ENCODE measurements at places on chromosomes 3 and 15.

DNA sequence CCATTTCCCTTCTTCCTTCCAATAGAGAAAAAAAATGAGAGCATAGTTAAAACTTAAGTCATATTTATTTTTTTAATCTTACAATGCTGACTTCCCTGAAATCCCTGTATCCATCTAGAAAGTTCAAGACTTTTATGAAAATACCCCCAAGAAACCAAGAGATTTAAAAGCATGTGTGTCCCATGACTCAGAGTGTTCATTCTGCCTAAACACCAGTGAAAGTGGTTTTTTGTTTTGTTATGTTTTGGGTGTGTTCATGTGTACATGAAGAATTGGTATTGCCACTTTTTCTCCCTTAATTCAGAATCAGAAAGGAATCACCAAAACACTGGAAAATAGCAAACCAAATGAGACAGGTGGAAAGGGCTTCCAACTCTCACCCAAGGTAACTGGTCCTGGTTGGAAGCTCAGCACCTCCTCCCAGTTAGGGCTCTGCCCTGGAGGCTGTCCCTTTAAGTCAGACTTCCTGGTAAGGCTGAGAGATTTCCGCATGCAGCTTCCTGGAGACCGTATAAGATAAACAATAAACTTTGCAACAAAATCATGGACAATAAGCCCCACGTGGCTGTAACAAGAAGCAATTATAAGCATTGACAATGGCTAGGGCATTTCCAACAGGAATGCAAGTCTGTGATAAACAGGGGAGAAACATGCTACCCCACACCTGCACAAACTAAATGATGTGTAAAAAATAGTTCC lies 121.9 kb upstream of the ARHGEF3 start:
- peak; percentile 97 for DNase-seq

DNA sequence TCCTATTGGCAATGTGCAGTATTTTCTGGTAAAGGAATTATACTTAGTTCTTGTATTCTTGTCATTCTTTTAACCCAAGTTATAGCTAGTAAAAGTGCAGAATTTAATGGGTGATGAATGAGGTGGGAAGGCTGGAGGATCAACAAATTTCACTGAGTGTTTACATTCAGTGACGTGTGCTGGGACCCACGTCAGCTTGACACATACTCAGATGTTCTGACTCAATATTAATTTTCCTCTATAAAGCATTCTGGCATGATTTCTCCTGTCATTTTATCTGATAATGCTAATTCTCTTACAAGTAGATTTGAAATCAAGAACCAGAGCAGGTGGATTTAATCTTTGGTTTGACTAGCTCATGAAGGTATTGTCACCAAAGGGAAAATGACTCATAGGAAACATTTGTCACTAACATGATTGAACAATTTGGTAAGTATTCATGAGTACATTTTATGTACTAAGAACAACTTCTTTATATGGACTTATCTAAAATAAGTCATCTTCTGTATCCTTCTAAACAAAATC lies 71.0 kb upstream of the SYNPR start:
- no peak for DNase-seq

DNA sequence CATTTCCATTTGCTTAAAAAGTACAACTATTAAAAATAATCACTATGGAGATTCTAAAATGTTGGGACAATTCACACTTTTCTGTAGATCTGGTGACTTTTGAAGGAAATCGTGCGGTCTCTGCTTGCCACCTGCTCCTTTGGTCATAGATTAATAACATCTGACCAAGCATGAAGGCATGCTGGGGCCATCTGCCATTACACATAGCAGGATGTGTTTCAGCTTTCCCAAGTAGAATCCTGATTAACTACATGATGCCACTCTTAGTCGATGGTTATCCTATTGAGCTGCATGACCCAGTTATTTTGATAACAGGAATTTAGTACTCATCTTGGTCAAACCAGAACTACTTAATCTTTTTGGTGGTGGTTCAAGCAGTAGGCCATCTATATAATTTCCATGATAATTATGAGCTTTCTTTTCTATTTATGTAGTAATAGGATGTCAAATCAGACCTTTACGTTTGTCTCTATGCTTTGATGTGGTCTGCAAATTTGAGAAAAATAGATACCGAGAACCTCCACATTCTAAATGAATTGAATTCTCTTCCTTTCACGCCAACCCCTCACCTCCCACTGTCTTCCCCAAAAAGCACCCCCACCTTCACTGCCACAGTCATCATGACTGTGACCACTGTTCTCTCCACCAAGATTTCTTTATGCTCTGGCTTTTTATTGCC lies 158.1 kb downstream of the DIPK2A start:
- no peak for DNase-seq

- no peak for DNase-seq
Measured at GRCh38 chr3:169636928-169637327, 26.6 kb downstream of the MECOM start.

DNA sequence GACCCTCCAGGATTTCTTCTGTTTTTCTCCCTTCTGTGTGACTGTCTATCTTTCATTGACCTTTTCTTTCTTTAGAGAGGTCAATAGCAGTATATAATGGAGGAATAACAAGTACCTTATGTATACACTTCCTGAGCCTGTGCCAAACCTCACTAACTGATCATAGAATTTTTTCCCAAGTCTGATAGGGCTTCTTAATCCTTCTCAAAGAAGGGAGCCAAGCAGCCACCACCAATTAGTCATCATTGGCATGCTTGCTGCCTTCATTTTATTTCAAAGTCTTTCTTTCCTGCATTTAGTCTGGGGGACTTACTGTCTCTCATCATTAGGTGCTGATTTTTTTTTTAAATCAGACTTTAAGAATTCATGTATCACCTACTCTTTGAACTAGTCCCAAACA lies 327.0 kb downstream of the FEZF2 start:
- no peak for DNase-seq

DNA sequence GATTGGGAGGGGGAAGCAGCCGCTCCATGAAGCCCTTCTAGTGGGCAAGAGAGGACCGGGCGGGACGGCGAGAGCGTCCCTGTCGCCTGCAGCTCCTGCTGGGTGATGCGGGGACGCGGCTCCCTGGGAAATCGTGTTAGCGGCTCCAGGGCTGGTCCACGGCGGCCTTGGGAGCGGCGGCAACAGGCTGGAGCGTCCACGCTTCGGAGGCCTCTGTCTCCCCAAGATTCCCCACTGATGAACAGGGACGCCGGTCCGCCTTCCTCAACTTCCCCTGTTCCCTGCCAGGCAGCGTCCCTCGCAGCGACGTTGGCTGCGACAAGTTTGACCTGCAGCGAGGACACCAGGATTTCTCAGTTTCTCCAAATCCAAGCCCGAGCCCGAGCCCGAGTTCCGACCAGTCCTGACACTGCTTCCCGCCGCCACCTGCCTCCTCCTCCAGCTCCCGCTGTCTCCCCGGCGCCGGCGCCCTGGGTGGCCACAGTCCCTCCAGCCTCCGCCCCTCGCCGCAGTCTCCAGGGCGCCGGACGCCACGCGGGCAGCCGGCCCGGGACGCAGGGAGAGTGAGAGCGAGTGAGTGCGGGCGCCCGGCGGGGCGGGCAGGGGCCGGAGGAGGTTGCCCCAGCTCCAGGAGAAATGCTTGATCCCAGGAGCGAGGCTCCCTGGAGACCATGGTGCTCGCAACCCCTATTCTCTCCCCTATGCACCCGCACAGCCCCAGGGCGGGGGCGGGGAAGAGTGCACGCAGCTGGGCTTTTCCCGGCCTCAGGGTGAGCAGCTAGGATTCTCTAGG lies 78.1 kb upstream of the RNF7 start:
- DNase-seq = peak; percentile 19

DNA sequence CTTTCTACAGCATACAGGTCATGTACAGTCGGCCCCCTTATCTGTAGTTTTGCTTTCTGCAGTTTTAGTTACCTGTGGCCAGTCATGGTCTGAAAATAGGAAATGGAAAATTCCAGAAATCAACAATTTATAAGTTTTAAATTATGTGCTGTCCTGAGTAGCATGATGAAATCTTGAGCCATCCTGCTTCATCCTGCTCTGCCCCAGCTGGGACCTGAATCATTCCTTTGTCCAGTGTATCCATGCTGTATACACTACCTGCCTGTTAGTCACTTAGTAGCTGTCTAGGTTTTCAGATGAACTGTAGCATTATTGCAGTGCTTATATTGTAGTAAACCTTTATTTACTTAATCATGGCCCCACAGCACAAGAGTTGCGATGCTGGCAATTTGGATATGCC lies 44.8 kb downstream of the AP4E1 start:
- no peak for DNase-seq

DNA sequence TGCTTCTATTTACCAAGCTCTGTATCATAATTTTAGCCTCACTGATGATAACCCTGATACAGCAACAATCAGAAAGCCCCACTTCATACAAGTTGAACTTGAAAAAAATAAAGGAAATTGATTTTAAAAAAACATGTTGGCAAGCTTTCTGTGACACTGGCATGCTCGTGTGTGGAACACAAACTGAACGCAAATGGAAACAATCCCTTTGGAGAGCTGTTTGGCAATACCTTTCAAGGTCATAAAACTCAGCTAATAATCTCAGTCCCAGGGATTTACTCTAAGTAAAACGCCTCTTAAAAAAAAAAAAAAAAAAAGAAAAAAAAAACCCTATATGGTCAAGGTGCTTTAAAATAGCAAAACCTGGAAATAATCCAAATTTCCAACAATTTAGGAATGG lies 166.7 kb upstream of the BCL6 start:
- DNase-seq = no peak

GRCh38 chr15:64090527-64090926 lies 3.1 kb downstream of the CIAO2A start:
- no peak for DNase-seq

DNA sequence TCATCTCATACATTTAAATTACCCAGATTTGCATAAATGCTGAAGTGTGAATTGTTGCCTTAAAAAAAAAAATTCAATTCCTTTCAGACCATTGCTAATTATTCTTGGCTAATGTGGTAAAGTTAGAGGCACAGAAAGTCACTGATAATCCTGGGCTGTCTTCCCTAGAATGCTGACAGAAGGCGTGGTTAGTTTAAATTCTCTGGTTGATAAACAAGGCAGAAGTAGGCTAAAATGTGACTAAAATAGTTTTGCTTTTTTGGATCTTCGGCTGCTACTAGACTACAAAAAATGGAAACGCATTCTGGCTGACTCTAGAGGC lies 193.7 kb downstream of the OTOL1 start:
- no peak for DNase-seq

- DNase-seq = no peak
Measured at GRCh38 chr3:123876858-123877257, 7.3 kb downstream of the MYLK start.

DNA sequence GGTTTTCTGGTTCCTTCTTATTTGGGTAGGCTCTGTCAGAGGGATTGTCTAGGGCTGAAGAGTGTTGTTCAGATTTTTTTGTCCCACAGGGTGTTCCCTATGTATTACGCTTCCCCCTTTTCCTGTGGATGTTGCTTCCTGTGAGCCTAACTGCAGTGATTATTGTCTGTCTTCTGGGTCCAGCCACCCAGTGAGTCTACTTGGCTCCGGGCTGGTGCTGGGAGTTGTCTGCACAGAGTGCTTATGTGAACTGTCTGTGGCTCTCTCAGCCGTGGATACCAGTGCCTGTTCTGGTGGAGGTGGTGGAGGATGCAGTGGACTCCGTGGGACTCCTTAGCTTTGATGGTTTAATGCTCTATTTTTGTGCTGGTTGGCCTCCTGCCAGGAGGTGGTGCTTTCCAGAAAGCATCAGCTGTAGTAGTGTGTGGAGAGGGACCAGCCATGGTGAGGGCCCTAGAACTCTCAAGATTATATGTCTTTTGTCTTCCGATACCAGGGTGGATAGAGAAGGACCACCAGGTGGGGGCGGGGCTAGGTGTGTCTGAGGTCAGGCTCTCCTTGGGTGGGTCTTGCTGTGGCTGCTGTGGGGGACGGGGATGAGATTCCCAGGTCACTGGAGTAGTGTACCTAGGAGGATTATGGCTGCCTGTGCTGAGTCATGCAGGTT lies 53.8 kb downstream of the CCDC66 start:
- DNase-seq = no peak

GRCh38 chr15:28086175-28086703 lies 12.9 kb downstream of the OCA2 start:
- DNase-seq = peak; percentile 41

- DNase-seq = no peak
Measured at GRCh38 chr15:99473981-99474906, 91.5 kb upstream of the MEF2A start.

DNA sequence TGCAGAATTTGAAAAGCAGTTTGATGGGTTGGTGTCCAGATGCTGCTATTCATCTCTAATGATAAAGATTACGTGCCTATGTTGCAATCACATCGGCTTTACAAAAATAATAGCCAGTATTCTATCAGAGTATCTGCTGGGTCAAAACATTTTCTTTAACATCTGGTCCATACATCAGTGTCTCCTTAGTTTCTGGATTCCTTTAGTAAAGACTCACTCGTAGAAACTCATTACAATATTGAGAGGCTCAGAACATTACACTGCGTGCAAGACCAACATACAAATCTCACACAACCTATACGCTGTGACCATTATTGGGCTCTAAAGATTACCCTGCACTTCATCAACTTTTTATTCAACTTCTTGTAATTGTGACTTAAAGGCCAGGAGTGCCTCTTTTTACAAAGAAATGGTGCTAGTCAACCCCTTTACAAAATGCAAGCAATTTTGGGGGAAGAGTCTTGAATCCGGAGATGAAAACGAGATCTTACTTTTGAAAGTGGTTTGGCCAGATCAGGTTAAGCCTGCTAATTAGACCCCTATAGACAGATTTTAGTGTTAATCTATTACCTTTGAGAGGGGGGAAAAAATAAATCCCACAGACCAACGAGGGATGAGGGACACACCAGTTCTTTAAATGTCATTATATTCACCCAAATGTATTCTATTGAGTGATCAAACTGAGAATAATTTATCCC lies 2.9 kb downstream of the TRA2B start:
- DNase-seq = no peak

GRCh38 chr3:191997093-191997492 lies 536.1 kb downstream of the PYDC2 start:
- DNase-seq = no peak

GRCh38 chr15:33089878-33090757 lies 104.4 kb downstream of the FMN1 start:
- no peak for DNase-seq

- no peak for DNase-seq
Measured at GRCh38 chr3:79326642-79327041, 441.2 kb downstream of the ROBO1 start.

DNA sequence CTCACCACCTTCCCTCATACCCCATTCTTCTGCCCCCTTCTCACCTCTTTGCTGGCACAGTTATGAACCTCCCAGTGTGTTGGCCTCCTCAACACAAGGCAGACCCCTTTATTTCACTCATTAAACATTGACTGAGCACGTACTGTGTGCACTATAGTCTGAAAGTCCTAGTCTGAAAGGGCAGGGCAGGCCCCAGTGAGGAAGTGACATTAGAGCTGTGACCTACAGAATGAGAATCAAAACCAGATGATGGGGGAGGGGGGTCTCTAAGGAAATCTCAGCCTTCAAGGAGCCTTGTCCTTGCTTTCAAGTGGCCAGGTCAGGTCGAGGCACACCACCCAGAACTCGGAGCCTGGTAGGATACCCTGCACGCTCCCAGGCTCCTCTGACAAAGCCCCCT lies 3.5 kb downstream of the SLC28A1 start:
- no peak for DNase-seq

GRCh38 chr15:25783607-25784540 lies 79.3 kb downstream of the ATP10A start:
- no peak for DNase-seq

- DNase-seq = no peak
Measured at GRCh38 chr3:127497676-127498075, 92.9 kb downstream of the TPRA1 start.

GRCh38 chr15:40307421-40308211 lies at the start of gene PLCB2:
Gene PLCB2 (minus strand): TSS chr15:40307935. CDS start chr15:40307672, 263 bp downstream.
- no peak for DNase-seq

GRCh38 chr3:137347132-137347531 lies 389.3 kb downstream of the IL20RB start:
- no peak for DNase-seq
